Ovary (tissue), 10 donors: ENCODE measurements at places on chromosomes 16 and 17.

- DNase-seq = peak; percentile 54
Observed at GRCh38 chr17:17971431-17972125, 622 bp downstream of the TOM1L2 start.

DNA sequence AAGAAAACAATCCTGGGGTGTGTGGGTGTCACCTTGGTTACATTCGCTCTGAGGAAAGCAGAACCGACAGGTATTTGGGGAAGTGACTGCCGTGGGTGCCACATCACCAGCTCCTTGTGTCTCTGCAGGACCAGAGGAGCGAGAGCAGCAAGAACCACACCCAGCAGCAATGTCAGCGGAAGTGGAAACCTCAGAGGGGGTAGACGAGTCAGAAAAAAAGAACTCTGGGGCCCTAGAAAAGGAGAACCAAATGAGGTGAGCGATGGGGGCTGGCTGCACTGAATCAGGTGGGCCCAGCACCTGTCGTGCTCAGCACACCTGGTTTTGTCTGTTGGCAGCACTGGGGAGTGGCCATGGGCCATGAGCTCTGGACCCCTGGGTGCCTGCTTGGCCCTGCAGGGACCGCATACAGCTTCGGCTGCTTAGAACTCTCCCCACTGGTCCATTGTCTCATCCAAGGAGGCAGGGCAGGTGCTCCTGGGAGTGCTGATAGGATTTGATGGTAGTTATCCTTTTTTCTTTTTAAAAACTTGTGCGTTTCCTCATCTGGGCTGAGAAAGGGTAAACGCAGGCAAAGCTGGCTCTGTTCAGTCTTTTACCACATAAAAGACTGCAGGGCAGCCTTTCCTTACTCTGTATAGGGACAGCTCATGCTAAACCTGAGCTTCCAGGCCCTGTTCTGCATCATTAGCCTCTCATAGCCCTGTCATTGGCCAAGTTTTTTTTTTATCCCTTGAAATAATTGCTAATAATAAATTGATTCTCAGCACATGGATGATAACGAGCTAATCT lies 29.4 kb downstream of the HMOX2 start:
- no peak for DNase-seq

DNA sequence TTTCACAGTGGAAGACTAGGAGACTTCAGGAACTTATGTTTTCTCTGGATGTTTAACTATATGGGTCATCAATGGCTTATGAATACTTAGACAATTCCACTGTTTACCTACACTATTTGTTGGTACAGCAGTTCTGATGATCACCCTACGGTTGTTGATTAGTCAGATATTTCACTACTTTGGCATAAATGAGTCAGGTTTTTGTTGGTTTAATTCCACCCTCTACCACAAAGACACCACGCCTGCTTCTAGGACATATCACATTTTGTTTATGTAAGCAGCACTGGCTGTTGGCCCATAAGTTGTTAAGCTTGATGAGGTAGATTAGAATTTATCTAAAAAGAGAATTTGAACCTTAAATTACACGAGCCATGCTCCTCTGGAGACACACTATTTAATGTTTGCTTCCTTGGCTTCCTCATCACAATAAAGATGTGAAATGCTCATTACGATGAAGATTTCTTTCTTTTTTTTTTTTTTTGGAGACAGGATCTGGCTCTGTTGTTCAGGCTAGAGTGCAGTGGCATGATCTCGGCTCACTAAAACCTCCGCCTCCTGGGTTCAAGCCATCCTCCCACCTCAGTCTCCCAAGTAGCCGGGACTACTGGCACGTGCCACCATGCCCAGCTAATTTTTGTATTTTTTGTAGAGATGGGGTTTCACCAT lies 4.3 kb downstream of the GDE1 start:
- DNase-seq = no peak

- peak; percentile 18 for DNase-seq
Observed at GRCh38 chr16:54932737-54933254, 2.1 kb downstream of the IRX5 start.

DNA sequence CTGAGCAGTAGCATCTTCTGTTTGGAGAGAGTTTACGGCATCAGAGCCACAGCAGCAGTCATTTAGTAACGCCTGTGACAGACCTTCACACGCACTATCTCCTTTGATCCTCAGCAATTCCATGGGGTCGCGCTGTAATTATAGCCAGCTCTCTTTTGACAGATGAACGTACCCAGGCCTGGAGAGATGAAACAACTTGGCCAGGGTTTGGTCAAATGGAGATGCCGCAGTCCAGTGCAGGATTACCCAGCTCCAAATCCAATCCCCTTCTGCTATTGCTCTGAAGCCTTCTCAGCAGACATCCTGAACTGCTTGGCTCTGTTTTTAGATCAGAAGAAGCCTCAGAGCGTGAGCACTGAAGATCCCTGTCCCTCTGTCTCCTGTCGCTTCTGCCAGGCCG lies 83.9 kb downstream of the SOX9 start:
- no peak for DNase-seq

DNA sequence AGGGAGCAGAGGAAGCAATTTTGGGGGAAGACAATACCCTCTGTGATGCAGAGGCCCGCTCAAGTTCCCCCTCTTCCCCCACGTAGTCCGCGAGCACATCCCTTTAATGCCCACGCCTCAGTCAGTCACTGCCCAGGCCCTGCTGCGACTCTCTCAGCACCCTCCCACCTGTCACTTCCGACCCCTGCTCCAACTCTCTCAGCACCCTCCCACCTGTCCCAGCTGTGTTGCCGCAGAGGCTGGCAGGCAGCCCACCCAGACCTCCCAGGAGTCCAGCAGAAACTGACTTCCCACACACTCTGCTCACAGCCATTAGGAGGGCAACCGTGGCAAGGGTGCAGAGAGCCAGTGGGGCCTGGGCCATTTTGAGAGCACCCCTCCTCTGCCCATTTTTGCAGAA lies 92.7 kb downstream of the WSCD1 start:
- DNase-seq = no peak

DNA sequence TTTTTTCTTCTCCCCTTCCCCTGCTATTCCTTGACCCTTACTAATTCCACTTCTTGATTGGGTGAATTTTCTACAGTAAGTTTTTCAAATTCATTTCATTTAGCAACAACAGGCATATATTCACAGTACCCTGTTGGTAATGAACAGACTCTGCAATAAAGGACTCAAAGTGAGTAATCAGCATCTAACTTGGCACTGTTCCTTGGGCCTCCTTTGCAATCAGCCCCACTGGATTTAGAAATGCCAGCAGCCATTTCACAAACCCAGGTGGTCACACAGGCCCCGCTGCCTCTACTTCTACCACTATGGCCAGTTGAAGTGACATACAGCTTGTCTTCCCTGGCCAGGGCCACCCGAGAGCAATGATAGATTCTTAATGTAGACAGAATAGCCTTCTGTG lies 113.8 kb downstream of the CYB561 start:
- no peak for DNase-seq

GRCh38 chr17:82283208-82283749 lies 9.8 kb upstream of the CSNK1D start:
- DNase-seq = no peak

DNA sequence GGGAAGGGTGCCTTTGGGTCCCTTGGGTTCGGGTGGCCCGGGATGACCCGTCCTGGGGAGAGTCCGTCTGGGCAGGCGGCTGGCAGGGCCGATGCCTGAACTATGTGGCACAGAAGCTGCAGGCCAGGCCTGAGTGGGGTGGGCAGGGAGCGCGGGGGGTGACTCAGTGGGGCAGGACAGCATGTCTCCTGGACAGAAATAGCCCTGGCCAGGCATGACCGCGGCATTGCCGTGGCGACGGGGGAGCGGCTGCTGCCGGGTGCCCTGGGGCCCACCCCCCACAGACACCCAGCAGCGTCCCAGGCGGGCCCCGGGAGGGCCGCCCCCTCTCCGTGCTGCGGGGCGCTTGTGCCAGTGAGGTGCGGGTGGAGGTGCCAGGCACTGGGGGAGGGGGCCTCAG lies 1.8 kb upstream of the C1QTNF8 start:
- DNase-seq = no peak

DNA sequence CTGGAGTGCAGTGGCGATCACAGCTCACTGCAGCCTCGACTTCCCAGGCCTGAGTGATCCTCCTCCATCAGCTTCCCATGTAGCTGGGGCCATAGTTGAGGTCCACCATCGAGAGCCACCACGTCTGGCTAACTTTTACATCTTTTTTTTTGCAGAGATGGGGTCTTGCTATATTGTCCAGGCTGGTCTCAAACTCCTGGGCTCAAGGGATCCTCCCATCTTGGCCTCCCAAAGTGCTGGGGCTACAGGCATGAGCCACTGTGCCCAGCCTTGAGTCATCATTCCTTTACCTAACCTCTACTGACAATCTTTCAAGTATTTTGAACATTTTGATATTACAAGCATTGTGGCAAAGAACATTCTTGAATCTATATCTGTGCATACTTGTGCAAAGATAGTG lies 9.4 kb upstream of the CCDC92B start:
- no peak for DNase-seq

DNA sequence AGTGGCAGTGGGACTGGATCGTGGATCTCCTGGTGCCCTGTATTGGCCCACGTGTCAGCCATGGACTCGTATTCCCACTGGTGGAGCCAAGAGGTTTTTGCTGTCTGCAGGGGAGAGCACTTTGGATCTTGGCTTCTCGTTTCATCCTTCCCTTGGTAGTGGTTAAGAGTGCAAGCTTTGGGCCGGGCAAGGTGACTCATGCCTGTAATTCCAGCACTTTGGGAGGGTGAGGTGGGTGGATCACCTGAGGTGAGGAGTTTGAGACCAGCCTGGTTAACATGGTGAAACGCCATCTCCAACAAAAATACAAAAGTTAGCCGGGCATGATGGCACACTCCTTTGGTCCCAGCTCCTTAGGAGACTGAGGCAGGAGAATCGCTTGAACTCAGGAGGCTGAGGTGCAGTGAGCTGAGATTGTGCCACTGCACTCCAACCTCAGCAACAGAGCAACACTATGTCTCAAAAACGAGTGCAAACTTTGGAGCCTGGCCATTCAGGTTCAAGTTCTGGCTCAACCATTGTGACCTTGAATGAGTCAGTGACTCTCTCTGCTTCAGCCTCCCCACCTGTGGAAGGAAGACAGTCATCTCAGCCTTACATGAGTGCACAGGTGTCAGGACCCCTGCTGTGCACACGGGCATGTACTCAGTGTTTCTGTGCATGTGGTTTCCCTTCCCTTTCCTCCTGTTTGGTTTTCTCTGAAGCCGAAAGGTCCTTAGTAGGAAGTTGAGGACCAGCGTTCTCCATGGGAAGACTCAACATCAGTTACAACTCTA lies 57.4 kb downstream of the PLCG2 start:
- no peak for DNase-seq
